ENCODE measurements at places on chromosomes 16 and 17.

DNA sequence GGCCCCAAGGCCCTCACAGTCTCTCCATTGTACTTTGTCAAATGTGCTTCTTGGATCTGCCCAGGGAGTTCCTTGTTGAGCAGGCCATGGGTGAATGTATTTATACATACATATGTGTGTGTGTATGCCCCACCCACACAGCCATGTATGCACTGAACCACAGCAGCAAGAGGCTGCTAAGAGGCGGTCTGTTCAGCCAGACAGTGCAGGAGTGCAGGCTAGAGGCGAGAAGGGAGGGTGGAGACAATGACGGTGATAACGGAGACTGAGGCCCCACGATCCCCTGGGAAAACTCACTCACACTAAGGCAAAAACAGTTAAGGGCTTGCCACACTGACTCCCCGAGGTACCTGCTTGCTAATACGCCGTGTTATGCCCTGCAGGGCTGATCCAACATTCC, 151.0 kb upstream of the CDC42EP4 start:
- no peak for DNase-seq

DNA sequence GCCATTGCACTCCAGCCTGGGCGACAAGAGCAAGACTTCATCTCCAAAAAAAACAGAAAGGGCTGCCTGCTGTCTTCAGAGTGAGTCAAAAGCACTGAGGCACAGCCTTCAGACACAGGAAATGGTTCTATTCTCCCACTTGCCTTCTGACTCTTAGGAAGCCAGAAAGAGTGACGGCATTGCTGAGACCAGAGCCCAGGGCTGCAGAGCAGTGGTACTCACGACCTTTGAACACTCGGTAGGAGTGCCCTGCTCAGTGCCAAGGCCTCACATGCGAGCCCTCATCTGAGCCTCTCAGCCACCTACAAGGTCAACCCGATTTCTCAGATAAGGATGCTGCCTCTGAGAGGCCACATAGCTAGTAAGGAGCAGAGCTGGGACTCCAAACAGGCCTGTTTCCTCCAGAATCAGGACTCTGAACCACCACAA, 3.5 kb upstream of the ITGAE start:
- no peak for DNase-seq

DNA sequence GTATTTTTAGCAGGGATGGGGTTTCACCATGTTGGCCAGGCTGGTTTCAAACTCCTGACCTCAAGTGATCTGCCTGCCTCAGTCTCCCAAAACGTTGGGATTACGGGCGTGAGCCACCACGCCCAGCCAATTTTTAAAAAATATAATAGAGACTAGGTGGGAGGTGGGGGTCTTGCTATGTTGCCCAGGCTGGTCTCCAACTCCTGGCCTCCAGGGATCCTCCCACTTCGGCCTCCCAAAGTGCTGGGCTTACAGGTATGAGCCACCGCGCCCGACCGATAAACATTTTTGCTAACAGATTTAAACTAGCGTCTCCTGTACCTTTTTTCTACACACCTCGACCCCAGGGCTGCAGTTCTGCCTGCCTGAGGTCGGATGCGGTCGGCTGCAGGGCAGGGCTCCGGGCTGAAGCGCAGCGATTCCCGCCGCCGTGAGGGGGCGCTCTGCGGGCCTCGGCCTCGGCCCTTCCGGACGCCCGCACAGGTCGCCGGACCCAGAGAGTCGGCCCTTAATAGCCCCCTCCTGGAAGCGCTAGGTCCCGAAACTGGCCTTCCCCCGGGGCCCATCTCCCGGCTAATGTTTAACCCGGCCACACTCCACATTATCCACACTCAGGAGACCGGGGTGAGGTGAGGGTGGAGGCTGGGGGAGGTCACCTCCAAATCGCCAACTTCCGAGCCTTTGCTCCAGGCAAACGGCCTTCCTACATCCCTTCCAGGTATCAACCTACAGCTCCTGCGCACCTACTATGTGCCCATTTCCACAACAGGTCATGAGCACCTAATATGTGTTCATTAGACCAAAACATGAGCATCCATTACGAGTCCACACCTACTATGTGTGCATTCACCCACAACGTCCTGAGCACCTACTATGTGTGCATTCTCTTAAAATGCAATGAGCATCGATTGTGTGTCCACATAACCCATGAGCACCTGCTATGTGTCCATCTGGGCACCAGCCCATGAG, 2.0 kb upstream of the GLIS2 start:
- DNase-seq, result peak; percentile 76

DNA sequence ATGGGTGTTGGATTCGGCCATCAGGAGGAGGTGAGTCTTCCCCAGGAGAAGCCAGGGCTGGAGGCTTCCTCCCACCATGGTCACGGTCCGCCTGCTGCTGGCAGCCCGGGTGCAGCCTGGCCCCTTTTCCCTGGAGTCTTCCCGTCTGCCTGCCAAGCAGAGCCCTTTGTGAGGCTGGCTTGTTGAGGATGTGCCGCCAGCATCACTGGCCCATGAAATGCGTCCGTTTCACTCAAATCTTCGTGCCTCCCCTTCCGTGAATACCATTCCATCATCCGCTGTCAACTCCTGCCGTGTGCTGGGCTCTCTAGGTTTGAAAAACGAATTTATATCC, 9.6 kb downstream of the VPS4A start:
- DNase-seq, result no peak

DNA sequence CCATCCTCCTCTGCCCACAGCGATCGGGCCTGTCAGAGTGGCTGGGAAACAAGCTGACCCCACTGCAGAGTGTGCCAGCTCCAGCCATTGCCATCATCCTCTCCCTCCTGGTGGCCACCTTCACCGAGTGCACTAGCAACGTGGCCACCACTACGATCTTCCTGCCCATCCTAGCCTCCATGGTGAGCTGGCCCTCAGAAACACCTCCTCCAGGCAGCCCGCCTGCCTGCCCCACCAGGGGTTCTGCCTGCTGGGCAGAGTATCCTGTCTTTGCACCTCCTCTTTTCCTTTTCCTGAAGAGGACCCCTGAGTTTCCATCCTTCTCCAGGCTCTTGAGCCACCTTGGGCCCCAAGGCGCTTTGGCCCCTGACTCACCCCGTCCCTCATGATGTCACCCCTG, 10.5 kb upstream of the FOXN1 start:
- DNase-seq, result no peak

- peak; percentile 59 for DNase-seq
These were observed 415.1 kb downstream of the NPIPA8 start for GRCh38 chr16:17921357-17921978.

- peak; percentile 90 for DNase-seq
These were observed 542 bp downstream of the KLHL36 start for GRCh38 chr16:84648595-84649510.

DNA sequence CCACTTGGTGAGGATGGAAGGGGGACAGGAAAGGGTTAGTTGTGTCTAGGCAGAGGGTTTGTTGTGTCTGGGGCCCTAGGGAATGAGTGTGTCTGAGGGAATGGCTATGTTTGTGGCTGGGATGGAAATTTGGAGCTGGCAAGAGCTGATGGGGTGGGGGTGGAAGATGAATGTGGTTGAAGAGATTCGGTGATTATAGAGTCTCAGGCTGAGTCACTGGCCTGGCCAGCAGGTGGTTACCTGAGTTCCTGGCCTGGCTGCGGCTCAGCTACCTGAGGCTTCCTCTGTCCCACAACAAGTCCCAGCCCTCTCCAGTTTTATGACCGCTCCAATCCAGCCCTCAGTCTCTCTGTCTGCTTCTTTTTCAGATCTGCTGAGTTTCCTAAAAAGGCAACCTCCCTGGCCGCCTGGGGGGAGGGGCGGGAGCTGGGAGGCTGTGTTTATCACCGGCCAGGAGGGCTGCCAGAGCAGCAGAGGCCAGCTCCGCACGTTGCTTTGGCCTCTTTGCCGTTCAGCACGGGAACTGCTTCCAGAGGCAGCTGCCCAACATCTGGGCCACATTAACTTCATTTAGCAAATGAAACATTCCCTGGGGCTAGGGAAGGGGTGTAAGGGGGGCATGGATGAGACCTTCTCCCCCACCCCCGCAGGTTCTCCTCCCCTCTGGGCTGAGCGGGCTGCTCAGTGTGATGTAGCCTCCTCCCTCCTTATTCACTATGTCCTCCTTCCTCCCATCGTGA, 21.8 kb downstream of the ITGB3 start:
- DNase-seq, result peak; percentile 86

GRCh38 chr17:70295329-70295728, 126.0 kb downstream of the KCNJ2 start:
- no peak for DNase-seq

DNA sequence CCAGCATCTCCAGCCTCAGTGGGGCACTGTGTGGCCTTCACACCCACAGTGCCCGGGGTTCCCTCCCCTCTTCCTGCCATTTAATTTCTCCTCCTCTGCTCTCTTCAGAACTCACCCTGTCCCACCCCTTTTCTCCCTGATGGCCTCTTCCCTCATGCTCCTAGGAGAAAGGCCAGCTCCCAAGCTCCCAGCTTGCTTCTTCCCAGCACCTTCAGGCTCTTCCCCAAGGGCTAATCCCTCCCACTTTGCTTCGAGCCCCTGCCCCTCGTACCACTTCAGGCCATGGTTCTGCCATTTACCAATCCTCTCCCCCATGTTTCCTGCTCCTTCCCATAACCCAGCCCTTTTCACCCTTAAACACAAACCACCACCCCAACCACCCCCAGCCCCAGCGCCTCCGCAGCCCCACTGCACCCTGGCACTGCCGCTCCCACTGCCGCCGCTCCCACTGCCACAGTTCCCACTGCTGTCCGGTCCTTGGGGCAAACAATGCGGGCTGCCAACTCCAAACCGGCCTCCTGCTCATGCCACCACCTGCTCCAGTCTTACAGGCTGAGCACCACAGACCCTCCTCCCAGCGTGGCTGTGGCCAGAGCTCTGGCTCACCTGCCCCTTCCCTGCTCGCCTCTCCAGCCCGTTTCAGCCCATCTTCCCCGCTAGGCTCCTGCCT, 28.6 kb downstream of the ADAM11 start:
- DNase-seq, result no peak

- no peak for DNase-seq
These were observed 233.3 kb downstream of the CHD9NB start for GRCh38 chr16:52819405-52819804.

GRCh38 chr17:40961591-40961990, 5.2 kb downstream of the KRT39 start:
- DNase-seq, result no peak

DNA sequence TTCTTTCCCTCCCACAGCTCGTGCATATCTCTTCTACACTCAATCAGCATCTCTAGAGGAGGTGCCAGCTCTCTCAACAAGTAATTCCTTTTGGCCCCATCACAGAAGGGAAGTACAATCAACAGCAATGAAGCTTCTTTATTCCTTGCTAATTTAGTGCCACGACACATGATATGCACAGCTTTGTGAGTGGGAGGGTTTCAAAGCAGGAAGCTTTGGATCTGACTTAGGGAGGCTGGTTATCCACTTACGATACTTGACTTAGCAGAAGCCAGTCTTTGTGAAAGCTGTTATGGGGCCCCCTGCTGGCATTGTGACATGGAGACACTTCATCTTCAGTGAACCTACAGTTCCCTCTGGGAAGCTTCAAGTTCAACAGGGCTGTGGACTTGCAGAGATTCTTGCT, 81.0 kb downstream of the TMEM100 start:
- peak; percentile 20 for DNase-seq

GRCh38 chr16:50550866-50551641, 2.9 kb downstream of the NKD1 start:
- no peak for DNase-seq
